Pancreas (tissue), 10 donors: ENCODE measurements at places on chromosomes 16 and 17.
A peak's percentile ranks its signal among the peaks of the same experiment; 100 is the strongest.

GRCh38 chr16:12667909-12668308 is 135.8 kb downstream of the CPPED1 start:
- DNase-seq: no peak
- no peaks in the 10 kb centered on the region for H3K4me1 ChIP-seq
- no peak overlapping the region for H3K4me3 ChIP-seq
- no peak overlapping the region for H3K27ac ChIP-seq

DNA sequence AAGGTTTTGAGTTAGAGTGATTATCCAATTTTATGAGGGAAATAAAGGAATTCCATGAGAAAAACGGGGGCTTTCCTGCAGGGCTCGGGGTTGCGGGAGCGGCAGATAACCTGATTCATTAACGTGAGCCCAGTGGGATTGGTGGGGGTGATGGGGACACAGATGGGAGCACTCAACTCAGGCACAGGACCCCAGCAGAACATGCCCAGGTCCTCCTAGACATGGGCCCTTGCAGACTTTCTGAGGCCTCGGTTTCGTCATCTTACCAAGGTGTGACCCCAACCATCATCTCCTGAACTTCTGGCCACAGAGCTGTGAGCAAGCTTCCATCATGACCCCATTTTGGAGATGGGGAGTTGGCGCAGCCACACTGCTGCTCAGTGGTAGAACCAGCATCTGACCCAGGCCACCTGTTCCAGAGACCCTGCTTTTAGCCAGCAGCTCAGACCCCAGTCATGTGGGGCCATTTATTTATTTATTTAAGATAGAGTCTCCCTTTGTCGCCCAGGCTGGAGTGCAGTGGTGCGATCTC is 22.3 kb downstream of the CARHSP1 start:
- no peaks in the 10 kb centered on the region for H3K27me3 ChIP-seq
- H3K4me3 ChIP-seq: no peak overlapping the region

DNA sequence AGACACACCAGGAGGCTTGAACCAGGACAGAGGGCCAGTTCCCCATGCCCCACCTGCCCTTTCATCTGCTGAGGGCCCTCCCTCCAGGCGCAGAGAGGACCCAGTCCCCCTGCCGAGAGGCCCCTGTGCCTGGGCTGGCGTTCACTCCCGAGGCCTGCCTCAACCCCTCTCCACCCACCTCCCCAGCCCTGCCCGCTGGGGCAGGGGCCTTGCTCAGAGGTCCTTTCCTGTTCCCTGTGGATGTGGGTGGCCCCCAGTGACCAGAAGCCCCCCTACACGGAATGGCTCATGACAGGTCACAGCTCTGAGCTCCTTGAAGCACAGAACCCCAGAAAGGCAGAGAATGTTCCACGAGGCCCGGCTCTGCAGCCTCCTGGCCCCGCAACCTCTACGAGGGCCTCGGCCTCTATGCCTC is 6.7 kb downstream of the TMC6 start:
- no peak overlapping the region for H3K27ac ChIP-seq
- H3K36me3 ChIP-seq: peaks cover 8% of the 10 kb centered on the region
- no peaks in the 10 kb centered on the region for H3K4me1 ChIP-seq
- no peak overlapping the region for H3K4me3 ChIP-seq
- no peak for DNase-seq
- no peaks in the 10 kb centered on the region for H3K27me3 ChIP-seq

DNA sequence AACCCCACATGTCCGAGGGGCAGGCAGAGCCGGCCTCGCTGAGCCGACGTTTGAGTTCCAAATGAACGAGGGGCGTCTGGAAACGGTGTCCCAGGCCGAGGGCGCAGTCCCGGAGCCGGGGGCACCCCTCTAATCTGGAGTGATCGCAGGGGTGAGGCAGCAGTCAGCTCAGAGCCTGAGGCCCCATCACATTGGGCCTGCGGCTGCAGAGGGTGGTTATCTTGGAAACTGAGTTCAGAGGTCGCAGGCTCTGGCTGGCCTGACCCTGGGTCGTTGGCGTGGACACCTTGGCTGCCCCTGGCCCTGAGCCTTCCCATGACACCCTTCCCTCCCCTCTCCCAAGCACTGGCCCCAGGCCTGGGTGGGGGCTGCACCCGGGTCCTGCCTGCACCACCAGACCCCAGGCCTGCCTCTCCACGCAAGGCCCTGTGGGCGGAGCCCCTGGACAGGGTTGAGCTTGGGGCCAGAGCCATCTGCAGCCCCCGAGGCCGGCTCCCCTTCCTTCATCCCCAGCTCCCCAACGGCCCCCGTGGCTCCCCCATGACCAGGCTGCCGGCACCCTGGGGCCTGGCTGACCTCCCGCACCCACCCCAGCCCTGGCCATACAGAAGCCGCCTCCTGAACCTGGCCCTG is 45.6 kb downstream of the ZFPM1 start:
- no peak overlapping the region for H3K4me3 ChIP-seq
- H3K27me3 ChIP-seq: no peaks in the 10 kb centered on the region
- peaks cover 34% of the 10 kb centered on the region for H3K4me1 ChIP-seq
- no peak overlapping the region for H3K27ac ChIP-seq

GRCh38 chr16:24683847-24684493 is 45.5 kb upstream of the TNRC6A start:
- no peak for DNase-seq
- no peaks in the 10 kb centered on the region for H3K36me3 ChIP-seq
- H3K27ac ChIP-seq: no peak overlapping the region
- H3K27me3 ChIP-seq: no peaks in the 10 kb centered on the region
- H3K4me1 ChIP-seq: no peaks in the 10 kb centered on the region

DNA sequence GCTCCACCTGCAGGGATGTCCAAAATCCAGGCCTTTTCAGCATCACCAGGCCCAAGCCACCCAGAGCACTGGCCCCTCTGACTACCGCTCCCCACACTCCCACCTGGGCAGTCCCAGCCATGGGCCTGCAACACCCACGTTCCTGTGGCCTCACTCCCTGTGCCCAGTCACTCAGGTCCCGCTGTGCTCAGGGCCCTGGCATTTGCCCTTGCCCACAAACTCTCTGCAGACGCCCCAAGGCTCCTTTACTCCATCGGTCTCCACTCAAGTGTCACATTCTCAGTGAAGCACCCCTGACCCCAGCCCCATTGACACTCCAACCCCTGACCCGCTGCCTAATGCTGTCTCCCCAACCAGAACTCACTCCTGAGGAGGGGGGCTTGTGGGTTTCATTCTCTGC is 23.6 kb downstream of the MPG start:
- no peak overlapping the region for H3K27ac ChIP-seq
- DNase-seq: no peak
- H3K4me3 ChIP-seq: no peak overlapping the region
- no peaks in the 10 kb centered on the region for H3K27me3 ChIP-seq

GRCh38 chr16:53055541-53056391 is 975 bp downstream of the CHD9 start:
- no peak for DNase-seq
- H3K27ac ChIP-seq: peak overlapping the region; percentile 69
- no peaks in the 10 kb centered on the region for H3K27me3 ChIP-seq
- H3K4me3 ChIP-seq: peak overlapping the region; percentile 65
- H3K36me3 ChIP-seq: no peaks in the 10 kb centered on the region
- H3K4me1 ChIP-seq: no peaks in the 10 kb centered on the region

- no peak overlapping the region for H3K4me3 ChIP-seq
- peaks cover 5% of the 10 kb centered on the region for H3K36me3 ChIP-seq
- H3K4me1 ChIP-seq: no peaks in the 10 kb centered on the region
- no peak for DNase-seq
- no peak overlapping the region for H3K27ac ChIP-seq
- H3K27me3 ChIP-seq: no peaks in the 10 kb centered on the region
These were observed 36.7 kb downstream of the STAT5A start for GRCh38 chr17:42325026-42325425.

- no peaks in the 10 kb centered on the region for H3K27me3 ChIP-seq
- peaks cover 16% of the 10 kb centered on the region for H3K4me1 ChIP-seq
- no peaks in the 10 kb centered on the region for H3K36me3 ChIP-seq
- no peak overlapping the region for H3K4me3 ChIP-seq
- DNase-seq: no peak
These were observed 21.1 kb upstream of the SPATA32 start for GRCh38 chr17:45282683-45283644.

DNA sequence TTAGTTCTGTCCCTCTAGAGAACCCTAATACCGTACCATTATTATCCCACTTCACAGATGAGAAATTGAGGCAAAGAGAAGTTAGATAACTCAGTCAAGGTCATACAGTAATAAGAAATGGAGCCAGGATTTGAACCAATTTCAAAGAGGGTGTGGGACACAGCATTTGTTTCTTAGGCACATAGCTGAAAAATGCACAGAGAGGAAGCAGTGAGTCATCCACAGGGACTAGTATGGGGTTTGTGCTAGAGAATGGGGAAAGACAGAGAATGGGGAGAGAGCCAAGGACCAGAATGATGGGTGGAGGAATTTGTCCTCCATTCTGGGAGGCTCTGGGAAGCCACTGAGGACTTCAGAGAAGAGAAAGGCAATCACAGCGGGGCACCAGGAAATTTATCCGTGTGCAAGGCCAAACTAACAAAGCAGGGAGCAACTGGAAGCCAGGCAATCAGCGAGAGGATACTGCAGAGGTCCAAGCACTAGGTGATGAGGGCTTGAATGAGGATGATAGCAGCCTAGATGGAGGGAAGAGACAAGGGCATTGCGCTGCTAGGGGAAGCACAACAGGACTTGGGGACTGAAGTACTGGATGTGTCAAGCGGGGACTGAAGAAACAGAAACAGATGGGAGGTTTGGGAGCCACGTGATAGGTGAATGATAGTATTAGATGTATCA is 78.1 kb upstream of the ZFHX3 start:
- no peak overlapping the region for H3K27ac ChIP-seq
- no peaks in the 10 kb centered on the region for H3K27me3 ChIP-seq

DNA sequence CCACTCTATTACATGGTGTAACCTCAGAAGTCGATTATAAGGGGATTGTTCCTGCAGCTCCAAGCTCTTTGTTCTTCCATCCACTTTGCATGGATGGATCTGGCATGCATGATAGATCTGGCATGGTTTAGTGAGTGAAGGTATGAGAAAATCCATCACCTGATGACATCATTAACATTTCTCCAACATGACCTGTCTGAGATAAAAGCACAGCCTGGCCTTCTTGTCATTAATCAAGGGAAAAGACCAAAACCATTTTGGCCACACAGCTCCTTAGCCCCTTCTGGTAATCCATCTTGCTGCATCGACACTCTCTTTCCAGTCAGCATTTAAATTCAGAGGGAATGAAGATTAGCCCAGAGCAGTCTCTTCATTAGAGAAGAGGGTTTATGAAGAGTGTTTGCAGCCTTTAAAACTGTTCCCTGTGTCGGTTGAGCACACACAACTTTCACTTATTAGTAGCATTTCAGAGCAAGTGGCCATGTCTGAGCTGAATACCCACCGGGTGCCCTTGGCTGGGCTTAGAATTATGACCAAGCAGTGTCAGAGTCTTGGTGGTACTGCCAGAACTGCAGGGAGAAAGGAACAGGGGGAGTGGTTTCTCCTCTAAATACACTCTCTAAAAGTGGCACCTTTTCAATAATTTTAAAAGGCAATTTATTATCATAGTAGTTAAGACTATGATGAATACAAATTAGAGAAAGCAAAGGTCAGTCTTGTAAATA is 246.0 kb downstream of the HAPSTR1 start:
- H3K27me3 ChIP-seq: no peaks in the 10 kb centered on the region
- no peaks in the 10 kb centered on the region for H3K4me1 ChIP-seq
- no peak overlapping the region for H3K4me3 ChIP-seq
- no peaks in the 10 kb centered on the region for H3K36me3 ChIP-seq
- no peak overlapping the region for H3K27ac ChIP-seq

GRCh38 chr16:81543571-81543970 is 99.0 kb downstream of the CMIP start:
- H3K27ac ChIP-seq: no peak overlapping the region
- H3K27me3 ChIP-seq: no peaks in the 10 kb centered on the region
- no peaks in the 10 kb centered on the region for H3K36me3 ChIP-seq
- H3K4me3 ChIP-seq: no peak overlapping the region
- H3K4me1 ChIP-seq: peaks cover under 1% of the 10 kb centered on the region

GRCh38 chr17:13415871-13416416 is 185.8 kb downstream of the HS3ST3A1 start:
- peaks cover 4% of the 10 kb centered on the region for H3K4me1 ChIP-seq
- no peak for DNase-seq
- no peak overlapping the region for H3K27ac ChIP-seq
- H3K4me3 ChIP-seq: no peak overlapping the region

DNA sequence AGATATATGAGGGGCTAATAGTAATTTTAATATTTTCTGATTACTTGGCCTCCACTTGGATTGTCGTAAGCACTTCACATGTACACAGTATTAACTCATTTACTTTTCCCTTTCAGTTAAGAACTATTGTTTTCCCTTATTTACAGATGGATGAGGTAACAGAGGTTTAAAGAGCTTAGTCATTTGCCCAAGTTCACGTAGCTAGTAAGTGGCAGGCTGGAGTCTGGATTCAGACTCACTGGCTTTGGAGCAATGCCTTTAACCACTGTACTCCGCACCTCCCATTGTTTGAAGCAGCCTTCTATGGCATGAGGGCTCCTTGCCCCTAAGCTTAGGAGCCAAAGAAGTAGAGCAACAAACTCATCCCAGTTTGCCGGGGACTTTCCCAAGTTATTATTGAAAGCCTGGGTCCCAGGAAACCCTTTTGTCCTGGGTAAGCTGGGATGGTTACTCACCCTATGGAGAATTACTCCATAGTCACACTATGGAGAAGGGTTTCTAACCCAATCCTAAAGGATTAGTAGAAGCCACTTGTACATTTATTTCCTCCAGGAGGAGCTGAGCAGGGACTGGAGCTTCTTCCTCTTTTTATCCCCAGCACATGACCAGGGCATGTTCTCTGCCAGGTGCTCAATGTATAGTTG is 12.3 kb downstream of the FOXL1 start:
- no peak for DNase-seq
- H3K4me1 ChIP-seq: no peaks in the 10 kb centered on the region
- H3K27me3 ChIP-seq: peaks cover 4% of the 10 kb centered on the region
- no peak overlapping the region for H3K4me3 ChIP-seq
- no peaks in the 10 kb centered on the region for H3K36me3 ChIP-seq

DNA sequence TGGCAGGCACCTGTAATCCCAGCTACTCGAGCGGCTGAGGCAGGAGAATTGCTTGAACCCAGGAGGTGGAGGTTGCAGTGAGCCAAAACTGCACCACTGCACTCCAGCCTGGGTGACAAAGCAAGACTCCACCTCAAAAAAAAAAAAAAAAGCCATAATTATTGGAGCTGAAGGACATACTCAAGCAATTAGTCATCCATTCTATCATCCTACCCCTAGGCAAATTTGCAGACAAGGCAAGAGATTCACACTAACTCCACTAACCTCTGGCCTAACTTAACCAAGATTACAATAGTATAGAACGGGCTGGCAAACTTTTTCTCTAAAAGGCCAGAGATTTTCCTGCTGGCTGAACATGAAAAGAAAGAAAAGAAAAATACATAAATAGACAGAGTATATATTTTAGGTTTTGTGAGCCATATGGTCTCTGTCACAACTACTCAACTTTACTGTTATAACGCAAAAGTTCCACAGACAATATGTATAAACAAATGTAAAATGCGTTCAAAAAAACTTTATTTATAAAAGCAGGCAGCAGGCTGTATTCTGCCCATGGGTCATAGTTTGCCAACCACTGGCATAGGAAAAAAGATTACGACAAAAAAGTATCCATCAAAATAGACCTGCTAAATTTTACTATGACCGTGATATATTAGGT is 29.7 kb downstream of the BRIP1 start:
- no peaks in the 10 kb centered on the region for H3K27me3 ChIP-seq
- no peaks in the 10 kb centered on the region for H3K4me1 ChIP-seq

GRCh38 chr16:28069971-28070794 is 6.7 kb upstream of the GSG1L start:
- H3K4me3 ChIP-seq: no peak overlapping the region
- H3K36me3 ChIP-seq: no peaks in the 10 kb centered on the region
- no peaks in the 10 kb centered on the region for H3K27me3 ChIP-seq
- no peaks in the 10 kb centered on the region for H3K4me1 ChIP-seq
- DNase-seq: no peak
- no peak overlapping the region for H3K27ac ChIP-seq

GRCh38 chr16:1216296-1216619 is 8.8 kb downstream of the TPSG1 start:
- no peak for DNase-seq
- H3K4me1 ChIP-seq: no peaks in the 10 kb centered on the region
- no peaks in the 10 kb centered on the region for H3K27me3 ChIP-seq
- H3K4me3 ChIP-seq: no peak overlapping the region
- H3K36me3 ChIP-seq: no peaks in the 10 kb centered on the region
